ENCODE measurements at places on chromosomes 2 and 18.
A peak's percentile ranks its signal among the peaks of the same experiment; 100 is the strongest.

GRCh38 chr2:18410543-18410942 is 149.9 kb downstream of the RDH14 start:
- no peak for DNase-seq

- no peak for DNase-seq
Measured at GRCh38 chr2:2831633-2832032, 500.6 kb upstream of the MYT1L start.

- DNase-seq = no peak
Measured at GRCh38 chr2:211609127-211609526, 929.5 kb downstream of the ERBB4 start.

- DNase-seq = no peak
Measured at GRCh38 chr2:160380000-160380570, 113.5 kb downstream of the RBMS1 start.

DNA sequence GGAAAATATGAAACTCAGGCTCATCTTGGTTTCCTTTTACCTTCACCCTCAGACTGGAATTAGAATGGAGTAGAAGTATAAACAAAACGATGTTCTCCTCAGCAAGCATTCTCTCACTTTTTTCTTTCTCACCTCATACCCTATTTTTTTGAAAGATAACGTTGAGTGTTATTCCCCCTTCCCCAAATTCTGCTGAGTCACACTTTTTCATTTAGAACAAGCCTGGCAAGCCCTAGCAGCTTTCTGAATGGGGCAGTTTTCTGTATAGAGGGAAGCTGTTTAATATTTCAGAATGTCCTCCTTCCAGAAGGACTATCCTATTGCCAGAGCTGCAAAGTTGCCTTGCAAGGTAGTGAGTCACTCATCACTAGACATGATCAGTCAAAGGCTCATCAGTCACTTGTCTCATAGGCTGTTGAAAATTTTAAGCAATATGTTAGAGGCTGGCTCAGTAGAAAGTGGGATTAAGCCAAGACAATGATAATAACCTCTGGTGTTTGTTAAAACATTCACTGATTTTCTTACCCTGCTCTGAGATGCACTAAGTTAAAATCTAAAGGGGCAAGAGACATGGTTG is 416.1 kb downstream of the RNF144A start:
- DNase-seq = no peak

GRCh38 chr2:207166349-207167098 is 776 bp upstream of the KLF7 start:
- no peak for DNase-seq

- DNase-seq = no peak
Measured at GRCh38 chr2:218009231-218009630, 6.4 kb upstream of the TNS1 start.

- no peak for DNase-seq
Measured at GRCh38 chr2:188146888-188147287, 144.8 kb upstream of the GULP1 start.

- no peak for DNase-seq
Measured at GRCh38 chr18:73535189-73535588, 612.4 kb downstream of the FBXO15 start.

DNA sequence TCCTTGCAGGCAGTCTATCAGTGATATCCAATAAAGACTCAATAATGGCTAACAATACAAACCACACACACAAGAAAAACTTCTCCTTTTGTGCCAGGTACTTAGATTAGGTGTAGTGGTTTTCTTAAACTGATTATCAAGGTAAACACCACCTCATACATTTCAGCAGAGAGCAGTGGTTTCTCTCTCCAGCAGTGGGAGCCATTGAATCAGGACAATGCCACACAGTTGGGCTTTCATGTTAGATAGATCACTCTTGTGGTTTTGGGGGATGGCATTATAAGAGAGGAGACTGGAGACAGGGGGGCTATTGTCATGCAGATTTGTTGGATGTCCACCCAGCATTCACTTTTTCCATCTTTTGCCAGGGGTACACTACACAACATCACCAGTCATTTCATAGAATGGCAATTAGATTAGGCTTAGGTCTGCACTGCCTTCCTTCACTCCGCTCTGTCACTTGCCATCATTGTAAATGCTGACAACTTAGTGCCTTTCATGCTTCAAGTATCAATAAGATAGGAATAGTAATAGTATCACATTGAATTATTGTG is 13.6 kb upstream of the IRS1 start:
- DNase-seq = no peak

GRCh38 chr2:233480490-233481202 is 85.9 kb downstream of the USP40 start:
- DNase-seq = no peak

DNA sequence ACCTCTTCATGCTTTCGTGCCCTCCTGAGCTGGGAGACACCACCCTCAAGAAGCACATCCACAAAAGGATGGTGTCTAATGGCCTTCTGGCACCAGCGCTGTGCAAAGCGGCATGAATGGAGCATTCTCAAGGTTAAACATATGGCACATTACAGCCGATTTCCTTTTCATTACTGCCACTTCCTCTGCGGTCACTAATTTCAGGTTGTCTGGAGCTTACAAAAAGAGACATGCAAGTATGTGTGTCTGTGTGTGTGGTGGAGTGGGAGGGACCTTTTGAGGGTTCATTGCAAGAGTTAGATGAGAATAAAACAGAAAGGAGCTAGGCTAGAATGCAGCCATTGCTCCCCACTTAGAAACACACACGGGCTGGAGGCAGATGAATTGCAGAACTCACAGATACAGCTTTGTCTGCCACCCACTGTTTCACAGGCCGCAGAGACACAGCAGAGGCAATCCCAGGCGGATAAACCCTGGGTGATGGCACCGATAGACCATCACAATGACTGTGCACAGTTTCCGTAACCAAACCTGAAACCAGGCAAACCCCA is 76.0 kb downstream of the TGIF1 start:
- DNase-seq = peak; percentile 8

DNA sequence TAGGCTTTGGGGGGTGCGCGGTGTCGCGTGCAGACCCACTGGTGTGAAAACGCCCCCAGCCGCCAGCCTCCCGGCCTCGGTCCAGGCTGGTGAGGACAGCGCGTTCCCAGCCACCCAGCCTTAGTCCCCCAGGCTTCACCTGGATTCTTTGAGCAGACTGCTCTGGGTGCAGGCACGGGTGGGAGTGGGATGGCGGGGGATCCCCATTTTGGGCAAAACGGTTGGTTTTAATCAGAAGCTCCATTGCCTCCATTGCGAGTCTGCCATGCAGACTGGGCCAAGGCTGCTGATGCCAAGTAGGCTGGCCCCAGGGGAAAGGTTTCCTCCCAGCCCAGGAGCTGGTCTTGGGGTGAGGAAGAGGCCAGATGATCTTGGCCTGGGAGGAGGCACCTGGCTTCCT is 445 bp downstream of the MLPH start:
- no peak for DNase-seq

- no peak for DNase-seq
Measured at GRCh38 chr2:98134172-98135005, 47.4 kb downstream of the VWA3B start.

GRCh38 chr2:139033300-139033699 is 253.1 kb upstream of the NXPH2 start:
- DNase-seq = no peak

DNA sequence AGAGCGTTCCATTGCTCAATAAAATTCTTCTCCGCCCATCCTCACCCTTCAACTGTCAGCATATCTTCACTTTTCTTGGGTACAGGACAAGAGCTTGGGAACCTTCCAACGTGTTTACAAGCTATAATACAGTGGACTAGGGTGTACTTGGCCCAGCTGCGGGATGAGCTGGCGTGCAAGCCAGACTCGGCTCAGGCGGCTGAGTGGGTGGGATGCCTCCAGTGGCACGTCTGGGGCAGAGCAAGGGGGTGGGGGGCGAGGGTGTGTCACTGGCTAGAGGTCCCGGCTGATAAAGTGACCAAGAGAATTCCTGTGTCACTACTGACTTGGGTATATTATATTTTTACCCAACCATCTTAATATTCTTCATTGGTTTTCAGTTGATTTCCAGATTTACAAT is 179.7 kb downstream of the EVA1A start:
- DNase-seq = no peak

DNA sequence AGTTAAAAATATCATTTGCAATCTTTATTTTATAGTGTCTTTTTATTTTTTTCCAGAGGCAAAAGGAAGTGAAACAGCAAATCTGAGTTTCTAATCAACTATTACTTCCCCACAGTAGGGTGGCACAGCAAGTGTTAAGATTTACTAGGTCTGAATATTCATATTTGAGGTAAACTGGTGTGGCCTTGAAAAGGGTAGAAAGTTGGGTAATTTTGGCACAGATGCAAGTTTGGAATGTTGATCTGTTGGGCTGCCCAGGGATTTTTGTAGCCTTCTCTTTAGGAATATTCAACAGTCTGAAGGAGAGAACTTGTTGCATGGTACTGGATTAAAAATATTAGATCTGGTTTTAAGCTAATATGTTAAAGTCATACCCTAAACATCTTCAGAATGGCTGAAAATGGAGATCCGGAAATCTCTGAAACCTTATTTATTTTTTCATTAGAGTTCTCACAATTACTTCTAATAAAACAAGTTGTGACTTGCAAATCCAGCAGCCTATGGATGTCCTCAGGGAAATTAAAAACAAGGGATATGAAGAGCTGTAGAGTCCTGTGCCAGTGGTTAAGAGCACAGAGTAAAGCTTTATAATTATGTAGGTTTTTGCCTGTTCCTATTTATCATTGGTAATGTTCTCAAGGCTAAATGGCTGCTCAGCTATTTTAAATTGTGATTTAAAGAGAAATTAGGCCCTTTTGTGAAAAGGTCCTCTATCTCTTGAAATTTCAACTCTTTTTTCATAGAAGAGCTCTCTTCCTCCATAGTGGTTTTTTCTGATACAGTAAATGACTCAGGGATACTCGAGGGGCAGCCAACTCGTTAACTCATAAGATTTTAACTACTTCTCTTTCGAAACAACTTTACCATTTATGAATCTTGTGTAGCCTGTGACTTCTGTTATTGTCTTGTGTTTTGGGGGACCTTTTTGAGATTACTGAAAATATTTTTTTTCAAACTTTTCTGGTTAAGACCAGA is 11.0 kb downstream of the TANK start:
- no peak for DNase-seq

Measured in stimulated activated CD4-positive, alpha-beta T cell treated with anti-CD3 and anti-CD28 coated beads, Interleukin-12 subunit alpha, Interleukin-12 subunit beta, amount 100 ng/mL, for 24 hours (primary cell).